ENCODE measurements at places on chromosomes 7 and 10.

DNA sequence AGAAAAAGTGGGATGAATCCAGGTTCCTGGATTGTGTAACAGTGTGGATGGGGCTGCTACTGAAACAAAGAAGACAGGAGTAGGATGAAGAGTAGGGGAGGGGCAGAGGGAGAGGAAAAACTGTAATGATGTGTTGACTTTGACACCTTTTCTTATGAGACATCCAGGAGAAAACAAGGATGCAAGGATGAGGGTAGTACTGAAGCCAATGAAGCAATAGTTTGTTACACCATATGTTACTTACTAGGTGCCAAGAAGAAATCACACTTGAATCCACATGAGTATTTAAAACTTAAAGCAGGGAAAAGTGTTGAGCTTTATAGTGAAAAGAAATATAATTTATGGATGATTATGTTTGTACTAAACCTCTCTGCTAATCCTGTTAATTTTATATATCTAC, 420.6 kb downstream of the ARL4A start:
- no peak for DNase-seq

DNA sequence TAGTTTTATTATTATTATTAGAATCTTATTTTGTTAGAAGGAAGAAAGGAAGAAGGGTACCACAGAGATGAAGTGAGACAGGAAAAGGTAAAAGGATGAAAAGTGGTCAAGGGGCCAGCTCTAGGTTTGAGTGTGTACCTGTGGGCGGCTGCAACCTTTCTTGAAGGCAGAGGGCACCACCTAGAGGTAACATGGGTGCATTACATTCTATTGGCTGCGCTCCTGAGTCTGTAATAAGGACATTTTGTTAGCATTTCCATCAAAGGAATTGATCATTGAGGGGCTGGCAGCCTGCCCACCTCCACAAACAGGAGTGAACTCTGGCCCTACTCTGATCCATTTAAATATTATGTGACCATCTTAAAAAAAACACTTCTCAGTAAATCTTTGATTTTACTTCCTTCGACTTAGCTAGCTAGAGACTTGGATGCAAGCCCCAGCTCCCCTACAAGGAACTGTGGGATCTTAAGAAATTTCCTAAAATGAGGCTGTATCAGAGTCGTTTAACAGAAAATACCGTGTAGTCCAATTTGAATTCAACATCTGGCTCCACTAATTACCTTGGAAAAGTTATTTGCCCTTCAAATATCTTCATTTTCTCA, 610.4 kb downstream of the IPMK start:
- no peak for DNase-seq

DNA sequence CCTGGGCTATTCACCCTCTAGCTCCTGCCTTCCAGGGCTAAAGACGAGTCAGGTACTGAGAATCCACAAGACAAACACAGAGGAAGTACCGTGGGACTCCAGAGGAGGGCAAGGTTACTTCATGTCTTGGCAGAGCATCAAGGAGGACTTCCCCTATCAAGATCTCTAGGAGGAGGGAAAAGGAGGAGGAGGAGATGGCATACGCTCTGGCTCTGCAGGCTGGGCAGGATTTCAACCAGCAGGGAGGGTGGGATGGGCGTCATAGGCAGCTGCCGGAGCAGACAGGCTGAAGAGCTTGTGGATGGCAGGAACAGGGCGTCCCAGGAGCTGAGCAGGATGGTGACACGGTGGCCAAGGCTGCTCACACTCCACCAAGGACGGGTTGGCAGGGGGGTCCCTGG, 21.3 kb downstream of the MDH2 start:
- DNase-seq, result no peak

- DNase-seq, result no peak
Observed at GRCh38 chr7:103025341-103025740, 49.3 kb downstream of the FBXL13 start.

All from GM12891 (cell line).